ENCODE measurements at places on chromosomes 1 and 21. TPM values are rescaled to one million over a fixed set of nuclear protein-coding genes. Genes with fewer than 3 reads are reported as not detected.

The TMEM269 gene
- 0.12 TPM for total RNA-seq

The ST6GALNAC5 gene
- total RNA-seq, result 4.8 TPM

The ARPC5 gene
- total RNA-seq, result 251 TPM

The LCE1E gene
- not detected for total RNA-seq

The LCE2C gene
- total RNA-seq, result not detected

The C1orf87 gene
- not detected for total RNA-seq

The TRMT13 gene
- 8.5 TPM for total RNA-seq
